ENCODE measurements at places on chromosomes 3 and 15. TPM values are rescaled to one million over a fixed set of nuclear protein-coding genes. Genes with fewer than 3 reads are reported as not detected.

GRCh38 chr3:156479604-156480003 lies 75.3 kb downstream of the SSR3 start:
- H3K4me3 ChIP-seq: no peak overlapping the region
- H3K4me1 ChIP-seq: no peaks in the 10 kb centered on the region
- DNase-seq: no peak

DNA sequence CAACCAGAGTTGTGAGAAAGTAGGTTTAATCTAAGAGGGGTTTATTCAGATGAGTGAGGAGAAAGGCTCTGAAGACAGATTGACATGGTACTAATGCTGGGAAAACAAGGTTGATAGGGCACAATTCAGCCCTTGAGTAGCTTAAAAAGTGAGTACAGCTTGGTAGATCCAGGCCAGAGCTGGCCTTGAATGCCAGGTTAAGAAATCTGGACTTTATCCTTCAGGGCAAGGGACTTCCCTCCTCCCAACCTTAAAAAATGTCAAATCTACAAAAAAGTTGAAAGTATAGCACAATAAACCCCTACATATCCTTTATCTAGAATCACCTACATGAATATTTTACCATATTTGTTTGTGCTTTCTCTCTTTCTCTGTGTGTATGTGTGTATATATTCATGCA lies 7.9 kb downstream of the TM4SF18 start:
- no peaks in the 10 kb centered on the region for H3K36me3 ChIP-seq
- no peaks in the 10 kb centered on the region for H3K4me1 ChIP-seq
- DNase-seq: no peak

DNA sequence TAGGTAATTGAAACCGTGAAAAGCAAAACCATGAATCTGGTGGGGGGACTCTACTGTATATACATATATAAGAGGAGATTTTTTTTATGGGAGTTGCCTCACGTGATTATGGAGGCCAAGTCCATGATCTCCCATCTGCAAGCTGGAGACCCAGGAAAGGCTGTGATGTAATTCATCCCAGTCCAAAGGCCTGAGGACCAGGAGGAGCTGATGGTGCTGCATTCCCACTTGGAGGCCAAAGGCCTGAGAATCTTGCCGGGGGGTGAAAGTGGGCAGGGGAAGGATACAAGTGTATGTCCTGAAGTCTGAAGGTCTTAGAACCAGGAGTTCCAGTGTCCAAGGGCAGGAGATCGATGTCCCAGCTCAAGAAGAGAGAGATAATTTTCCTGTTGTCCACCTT lies 37.1 kb upstream of the CEMIP start:
- no peak overlapping the region for H3K27ac ChIP-seq

The MAGEL2 gene
- 0.15 TPM for total RNA-seq

The KCNAB1 gene
- total RNA-seq: 8.3 TPM

DNA sequence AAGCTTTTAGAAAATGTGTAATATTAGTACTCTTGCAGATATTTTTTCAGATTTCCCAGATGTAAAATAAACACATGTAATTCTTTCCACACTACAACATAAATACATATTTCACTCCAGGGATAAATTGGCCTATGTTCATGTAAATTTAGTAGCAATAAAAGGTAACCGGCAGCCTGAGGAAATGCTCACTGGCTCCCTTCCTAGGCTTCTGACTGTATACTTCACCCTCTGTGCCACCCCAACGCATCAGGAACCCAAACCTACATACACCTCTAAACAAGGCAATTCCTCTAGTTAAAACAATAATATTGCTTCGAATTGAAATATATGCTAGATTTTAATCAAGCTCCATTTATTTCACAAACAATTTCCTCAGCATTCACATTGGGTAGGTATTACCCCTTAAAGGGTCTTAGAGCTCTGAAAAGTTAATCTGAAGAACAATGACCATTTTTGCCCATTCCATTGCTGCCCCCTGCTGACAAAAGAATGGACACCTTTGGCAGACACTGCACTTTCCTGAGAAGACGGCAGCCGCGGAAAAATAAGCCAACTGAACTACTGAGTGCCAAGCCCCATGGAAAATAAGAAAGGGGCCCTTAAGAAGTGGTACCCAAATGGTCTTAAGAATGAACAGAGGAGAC lies 212.5 kb downstream of the OSBPL10 start:
- no peaks in the 10 kb centered on the region for H3K27me3 ChIP-seq
- H3K4me3 ChIP-seq: no peak overlapping the region
- H3K36me3 ChIP-seq: no peaks in the 10 kb centered on the region

The BFSP2 gene
- total RNA-seq: not detected

DNA sequence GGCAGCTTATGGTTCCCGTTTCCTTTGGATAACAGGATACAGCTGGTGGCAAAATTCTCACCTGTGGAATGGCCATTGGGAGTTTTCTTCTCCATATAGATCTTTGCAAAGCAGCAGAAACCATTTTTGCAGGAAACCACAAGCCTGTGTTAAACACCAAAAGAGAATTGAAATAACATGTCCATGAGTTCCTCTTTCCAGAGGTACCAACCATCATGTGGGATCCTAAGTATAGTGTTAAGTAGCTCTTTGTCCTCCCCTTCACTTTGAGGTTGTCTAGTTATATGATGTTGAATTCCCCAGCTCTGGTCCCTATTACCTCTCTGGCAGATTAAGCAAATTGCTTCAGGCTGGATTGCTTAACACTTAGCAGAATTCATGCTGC lies 94.9 kb downstream of the AKAP13 start:
- H3K27ac ChIP-seq: no peak overlapping the region
- DNase-seq: no peak
- H3K27me3 ChIP-seq: no peaks in the 10 kb centered on the region
- no peaks in the 10 kb centered on the region for H3K36me3 ChIP-seq

The GOLGA6A gene
- not detected for total RNA-seq

The RBMS3 gene
- total RNA-seq: 48.4 TPM

- no peaks in the 10 kb centered on the region for H3K4me1 ChIP-seq
- no peak overlapping the region for H3K4me3 ChIP-seq
- H3K27me3 ChIP-seq: no peaks in the 10 kb centered on the region
- DNase-seq: no peak
Measured at GRCh38 chr3:3201611-3202010, 22.1 kb upstream of the CRBN start.

- H3K36me3 ChIP-seq: no peaks in the 10 kb centered on the region
- H3K27ac ChIP-seq: no peak overlapping the region
- DNase-seq: no peak
- no peaks in the 10 kb centered on the region for H3K4me1 ChIP-seq
Measured at GRCh38 chr3:45106874-45107273, 39.3 kb downstream of the CDCP1 start.

The ATP2B2 gene
- total RNA-seq: not detected

DNA sequence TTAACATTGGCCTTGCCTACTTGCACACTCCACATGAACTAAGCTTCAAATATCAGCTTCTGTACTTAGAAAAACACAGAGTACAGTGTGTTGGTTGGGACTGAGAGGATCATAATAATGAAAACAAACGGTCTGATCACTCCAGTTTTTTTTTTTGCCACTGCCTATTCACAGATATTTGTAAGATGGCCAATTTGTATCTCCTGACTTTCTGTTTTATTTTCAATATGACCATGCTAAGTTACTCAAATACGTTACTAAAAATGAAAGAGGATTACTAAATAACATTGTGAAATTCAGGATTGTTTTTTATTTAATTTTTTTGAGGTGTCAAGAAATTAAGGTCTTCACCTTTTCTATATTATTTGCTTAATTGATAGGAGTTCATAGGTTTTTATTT lies 595.1 kb downstream of the TUSC7 start:
- no peak overlapping the region for H3K4me3 ChIP-seq
- no peaks in the 10 kb centered on the region for H3K27me3 ChIP-seq
- H3K4me1 ChIP-seq: no peaks in the 10 kb centered on the region
- no peaks in the 10 kb centered on the region for H3K36me3 ChIP-seq
- no peak overlapping the region for H3K27ac ChIP-seq
- DNase-seq: no peak

DNA sequence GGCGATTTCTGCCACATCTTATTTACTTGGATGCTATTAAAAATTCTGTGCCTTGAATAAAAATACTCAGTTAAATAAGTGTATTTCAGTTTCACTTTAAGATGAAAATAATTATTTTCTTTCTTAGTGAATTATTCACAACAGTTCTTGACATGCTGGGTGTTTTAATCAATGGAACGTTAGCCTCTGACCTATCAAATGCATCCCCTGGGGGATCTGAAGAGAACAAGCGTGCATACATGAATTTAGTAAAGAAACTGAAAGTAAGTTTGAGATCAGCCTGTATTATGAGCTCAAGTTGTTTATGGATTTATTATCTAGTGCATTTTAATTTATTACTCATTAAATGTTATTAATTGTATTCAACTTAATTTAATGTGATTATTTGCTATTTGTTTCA lies 597 bp downstream of the P2RY12 start:
- no peak overlapping the region for H3K27ac ChIP-seq
- H3K4me1 ChIP-seq: no peaks in the 10 kb centered on the region
- H3K4me3 ChIP-seq: peak overlapping the region; percentile 20
- no peaks in the 10 kb centered on the region for H3K27me3 ChIP-seq

DNA sequence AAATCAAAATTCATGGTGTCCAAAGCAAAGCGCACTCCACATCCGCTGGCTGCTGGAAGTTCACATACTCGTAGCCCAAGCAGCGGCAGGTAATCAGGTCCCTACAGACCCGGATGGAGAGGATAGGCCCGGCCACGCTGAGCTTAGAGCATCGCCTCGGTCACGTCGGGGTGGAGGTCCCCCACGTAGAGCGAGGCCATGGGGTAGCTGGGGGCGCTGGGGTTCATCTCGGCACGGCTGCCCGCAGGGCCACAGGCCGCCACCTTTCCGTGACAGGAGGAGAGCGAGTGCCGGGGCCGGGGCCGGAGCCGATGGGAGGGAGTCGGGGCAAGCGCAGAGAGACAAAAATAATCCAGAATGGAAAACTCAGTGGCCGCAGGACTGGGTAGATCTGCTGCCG lies 16.1 kb upstream of the STRIT1 start:
- no peaks in the 10 kb centered on the region for H3K4me1 ChIP-seq
- no peak overlapping the region for H3K4me3 ChIP-seq
- no peaks in the 10 kb centered on the region for H3K36me3 ChIP-seq
- H3K27ac ChIP-seq: no peak overlapping the region
- no peak for DNase-seq
- no peaks in the 10 kb centered on the region for H3K27me3 ChIP-seq

DNA sequence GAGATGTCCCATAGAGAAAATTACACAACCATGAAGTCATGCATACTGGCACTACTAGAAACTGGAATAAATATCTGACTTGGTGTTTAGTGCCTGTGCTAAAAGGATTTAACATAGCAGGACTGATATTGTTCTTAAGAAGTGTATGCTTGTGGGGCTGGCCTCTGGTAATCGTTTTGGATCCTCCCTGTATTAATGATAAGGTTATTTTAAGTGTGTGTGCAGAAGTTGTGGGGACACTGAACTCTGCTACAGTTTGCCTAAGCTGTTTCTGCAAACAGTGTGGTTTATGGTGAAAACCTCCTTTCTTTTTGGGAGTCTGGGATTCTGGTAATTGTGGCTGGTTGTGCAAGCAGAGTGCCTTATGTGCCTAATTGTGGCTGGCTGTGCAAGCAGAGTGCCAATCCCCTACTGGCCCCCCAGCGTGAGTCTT lies 120.8 kb downstream of the CLASP2 start:
- H3K27ac ChIP-seq: no peak overlapping the region
- no peaks in the 10 kb centered on the region for H3K27me3 ChIP-seq
- no peak overlapping the region for H3K4me3 ChIP-seq
- H3K4me1 ChIP-seq: no peaks in the 10 kb centered on the region
- DNase-seq: no peak
